Endothelial cell of umbilical vein (primary cell): ENCODE measurements at places on chromosomes 16 and 17. TPM values are rescaled to one million over a fixed set of nuclear protein-coding genes. Genes with fewer than 3 reads are reported as not detected.

EEF2KMT gene
- 13.9 and 15.1 TPM in 2 replicates for total RNA-seq

CCL2 gene
- total RNA-seq = 160 and 238 TPM in 2 replicates

ARMC7 gene
- 14.5 and 15.7 TPM in 2 replicates for total RNA-seq

TBC1D3G gene
- total RNA-seq = not detected in 2 replicates

PSMB3 gene
- 213 and 227 TPM in 2 replicates for total RNA-seq

HBA1 gene
- not detected in 2 replicates for total RNA-seq

TBC1D3H gene
- 1.4 TPM in 1 of 2 replicates, not detected in the other for total RNA-seq

CHST4 gene
- not detected in 2 replicates for total RNA-seq

RAB40B gene
- total RNA-seq = 5.5 TPM in 2 replicates

HOXB7 gene
- total RNA-seq = 24.5 and 29.8 TPM in 2 replicates

DNAJA3 gene
- total RNA-seq = 40.6 and 45.4 TPM in 2 replicates
